ENCODE measurements at places on chromosomes 12 and 14.

DNA sequence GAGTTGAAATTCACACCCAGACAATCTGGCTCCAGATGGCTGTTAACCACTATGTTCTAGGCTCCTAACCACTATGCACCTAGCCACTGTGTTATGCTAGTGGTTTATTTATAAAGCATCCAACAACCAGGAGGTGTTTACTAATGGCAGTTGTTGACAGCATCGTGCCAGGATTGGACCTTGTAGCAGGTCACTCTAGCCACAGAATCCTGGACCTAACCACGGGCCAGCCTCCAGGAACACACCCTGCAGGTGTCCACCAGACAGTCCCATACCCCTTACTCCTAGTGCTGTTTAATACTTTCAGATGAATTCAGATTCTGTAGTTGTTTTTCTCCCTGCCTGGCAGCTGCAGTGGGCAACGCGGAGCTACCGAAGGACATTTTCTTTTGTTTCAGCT, 109.4 kb upstream of the MYL2 start:
- DNase-seq: no peak

DNA sequence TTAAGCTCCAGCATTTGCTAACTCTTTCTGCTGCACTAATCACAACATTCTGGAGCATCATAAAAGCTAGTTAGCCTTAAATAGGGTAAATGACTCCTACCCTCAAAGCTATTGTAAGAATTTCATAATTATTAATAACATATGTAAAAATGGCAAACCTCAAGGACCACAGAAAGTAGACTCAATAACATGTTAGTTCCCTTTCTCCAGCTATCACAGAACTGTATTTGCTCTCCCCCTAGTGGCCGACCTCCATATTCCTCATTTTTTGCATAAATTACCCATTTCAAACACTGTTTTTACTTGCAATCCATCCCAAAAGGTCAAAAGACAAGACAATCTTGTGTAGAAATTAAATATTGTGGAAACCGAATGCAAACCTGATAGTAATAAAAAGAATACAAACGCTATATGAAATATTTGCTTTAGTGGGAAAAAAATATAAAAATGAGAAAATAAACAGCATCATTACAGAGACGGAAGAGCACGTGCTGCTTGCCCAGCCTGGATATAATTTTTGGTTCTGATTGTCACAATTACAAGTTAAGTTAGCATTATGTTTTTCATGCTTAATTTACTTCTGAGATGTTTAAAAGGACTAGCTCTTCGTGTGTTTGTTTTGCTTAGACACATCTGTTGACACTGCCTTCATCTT, 97.9 kb downstream of the RERGL start:
- DNase-seq: no peak

DNA sequence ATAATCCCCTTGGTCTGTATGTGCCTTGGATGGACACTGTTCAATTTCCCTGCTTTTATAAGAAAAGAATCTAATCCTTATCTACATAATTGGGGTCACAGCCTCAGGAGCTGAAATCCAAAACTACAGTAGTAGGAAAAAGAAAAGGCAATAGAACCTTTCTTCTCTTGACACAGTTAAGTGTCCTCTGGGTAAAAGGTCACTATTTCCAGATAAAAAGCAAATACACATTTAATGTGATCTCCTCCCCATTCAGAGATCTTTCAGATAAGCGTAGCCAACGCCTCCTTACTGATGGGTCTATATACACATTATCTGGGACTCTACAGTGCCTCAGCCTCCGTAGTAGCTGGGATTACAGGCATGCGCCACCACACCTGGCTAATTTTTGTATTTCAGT, 73.4 kb downstream of the CLIP1 start:
- DNase-seq: no peak

DNA sequence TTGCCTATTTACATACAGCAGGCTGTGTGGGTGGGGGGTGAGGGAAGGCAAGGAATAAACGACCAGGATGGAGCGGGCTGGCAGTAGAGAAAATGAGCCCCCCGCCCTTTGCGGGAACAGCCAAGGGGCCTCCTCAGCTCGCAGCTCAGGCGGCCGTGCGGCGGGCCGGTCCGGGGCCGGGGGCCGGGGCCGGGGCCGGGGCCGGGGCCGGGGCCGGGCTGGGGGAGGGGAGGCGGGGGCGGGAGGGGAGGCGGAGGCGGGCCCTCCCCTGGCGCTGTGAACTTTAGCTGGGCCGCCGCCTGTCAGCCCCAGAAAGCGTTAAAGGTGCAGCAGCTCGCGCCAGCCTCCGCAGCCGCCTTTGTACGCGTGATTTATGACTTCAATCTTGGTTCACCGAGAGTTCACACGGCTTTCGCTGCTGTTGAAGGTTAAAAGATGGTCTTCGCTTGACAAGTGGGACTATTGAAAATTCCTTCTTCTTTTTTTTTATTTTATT, 28.8 kb downstream of the HOXC4 start:
- no peak for DNase-seq

- DNase-seq: no peak
These were observed 17.5 kb downstream of the MTRFR start for GRCh38 chr12:123250471-123251383.

DNA sequence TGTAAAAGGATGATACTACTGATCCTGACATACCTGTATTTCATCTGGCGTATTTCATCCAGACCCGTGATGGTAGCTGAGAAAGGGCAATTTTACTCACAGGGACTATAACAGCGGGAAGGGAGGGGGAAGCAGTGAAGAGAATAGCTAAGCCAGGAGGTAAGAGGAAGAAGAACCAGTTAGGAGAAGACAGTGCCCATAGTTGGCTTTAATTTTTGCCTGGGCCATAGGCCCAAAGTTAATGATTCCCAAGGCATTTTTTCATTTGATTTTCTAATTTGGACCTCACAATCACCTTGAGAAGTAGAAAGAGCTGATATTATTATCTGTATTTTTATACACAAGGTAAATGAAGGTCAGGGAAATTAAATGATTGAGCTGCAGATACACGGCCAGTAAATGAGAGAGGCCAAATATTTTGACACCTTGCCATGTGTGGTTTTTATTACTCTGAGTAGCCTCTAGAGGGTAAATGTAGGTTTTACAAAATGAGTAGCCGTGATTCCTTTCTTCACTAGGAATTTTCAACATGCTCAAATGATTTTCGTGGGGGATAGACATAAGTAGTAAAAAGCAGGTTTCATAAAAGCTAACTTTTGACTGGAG, 382.2 kb downstream of the FUT8 start:
- no peak for DNase-seq

GRCh38 chr12:57767876-57768275, 998 bp upstream of the CYP27B1 start:
- no peak for DNase-seq

GRCh38 chr12:52977170-52977569, 28.3 kb downstream of the KRT18 start:
- DNase-seq: no peak

DNA sequence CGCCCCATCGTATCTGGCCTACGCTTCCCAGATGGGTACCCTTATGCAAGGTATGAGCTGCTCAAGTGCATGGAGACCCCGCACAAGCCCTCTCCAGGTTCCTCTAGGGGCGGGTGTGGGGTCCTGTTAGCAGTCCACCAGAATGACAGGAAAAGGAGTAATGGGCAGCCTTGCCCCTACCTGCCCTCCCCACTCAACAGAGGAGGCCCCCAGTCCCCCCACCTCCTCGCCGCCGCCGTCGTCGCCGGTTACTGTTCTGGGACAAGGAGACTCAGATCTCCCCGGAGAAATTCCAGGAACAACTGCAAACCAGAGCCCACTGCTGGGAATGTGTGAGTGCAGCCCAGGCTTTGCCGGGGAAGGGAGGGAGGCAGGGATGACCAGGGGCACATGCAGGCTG, 6.0 kb downstream of the REC8 start:
- DNase-seq: no peak

GRCh38 chr12:44313188-44313587, 477.3 kb downstream of the TMEM117 start:
- DNase-seq: no peak

GRCh38 chr12:23238957-23239356, 614.0 kb downstream of the ETNK1 start:
- DNase-seq: no peak

GRCh38 chr12:67697967-67698366, 49.4 kb downstream of the DYRK2 start:
- no peak for DNase-seq

DNA sequence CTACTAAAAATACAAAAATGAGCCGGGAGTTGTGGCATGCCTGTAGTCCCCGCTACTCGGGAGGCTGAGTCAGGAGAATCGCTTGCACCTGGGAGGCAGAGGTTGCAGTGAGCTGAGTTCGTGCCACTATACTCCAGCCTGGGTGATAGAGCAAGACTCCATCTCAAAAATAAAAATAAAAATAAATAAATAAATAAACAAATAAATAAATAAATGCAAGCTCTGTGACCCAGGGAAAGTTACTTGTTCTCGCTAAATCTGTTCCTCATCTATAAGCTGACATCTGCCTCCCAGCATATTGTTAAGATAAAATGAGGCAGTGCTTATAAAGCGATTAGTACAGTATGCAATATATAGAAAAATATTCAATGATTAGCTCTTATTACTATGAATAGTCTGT, 56.4 kb upstream of the STK38L start:
- DNase-seq: no peak
